Cardiac ventricle fibroblast (primary cell): ENCODE measurements at places on chromosomes 5 and 9. TPM values are rescaled to one million over a fixed set of nuclear protein-coding genes. Genes with fewer than 3 reads are reported as not detected.

GRIN1 gene
- 0.29 TPM in 1 of 2 replicates, not detected in the other for total RNA-seq

SPOCK1 gene
- total RNA-seq = 175 and 188 TPM in 2 replicates

SPINK6 gene
- total RNA-seq = 1.1 and 1.2 TPM in 2 replicates

BHMT gene
- 1.1 TPM in 1 of 2 replicates, not detected in the other for total RNA-seq

ACER2 gene
- 9.5 and 10.5 TPM in 2 replicates for total RNA-seq

IL33 gene
- 127 and 138 TPM in 2 replicates for total RNA-seq
